ENCODE measurements at places on chromosomes 2 and 18.

- no peak for DNase-seq
These were observed 61.7 kb upstream of the MYL1 start for GRCh38 chr2:210376694-210377093.

DNA sequence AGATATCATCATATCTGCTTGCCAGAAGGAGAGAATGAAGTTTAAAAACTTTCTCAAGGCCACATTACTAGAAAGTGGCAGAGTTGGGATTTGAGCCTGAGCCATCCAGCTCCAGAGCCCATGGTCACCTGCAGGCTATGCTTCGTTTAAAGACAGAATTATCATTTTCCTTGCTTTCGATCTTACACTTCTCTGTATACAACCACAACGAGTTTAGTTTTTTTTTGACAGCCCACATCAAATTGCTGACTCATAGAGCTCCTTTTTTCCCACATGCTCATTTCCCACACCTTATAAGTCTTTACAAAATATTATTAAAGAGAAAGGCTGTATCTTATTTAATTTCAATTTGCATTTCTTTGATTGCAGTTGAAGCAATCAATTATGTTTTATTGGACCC, 6.5 kb downstream of the PLEK start:
- DNase-seq, result no peak

DNA sequence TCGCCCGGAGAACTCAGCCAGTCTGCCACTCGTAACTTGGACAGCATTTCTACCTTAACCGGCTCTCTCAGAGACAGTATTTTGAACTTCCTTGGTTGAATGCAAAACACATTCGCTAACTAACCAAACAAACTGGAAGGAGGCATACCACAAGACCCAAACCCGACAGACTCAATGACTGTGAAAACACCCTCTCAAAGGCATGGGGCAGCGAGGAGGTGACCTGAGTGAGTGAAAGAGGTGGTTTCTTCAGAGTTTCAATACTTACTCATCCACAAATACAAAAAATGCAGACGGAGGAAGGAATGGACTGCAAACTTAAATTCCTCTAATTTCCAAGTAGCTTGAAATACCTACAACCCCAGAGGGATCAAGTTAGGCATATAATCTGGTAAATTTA, 132.9 kb downstream of the GAREM1 start:
- DNase-seq, result no peak

DNA sequence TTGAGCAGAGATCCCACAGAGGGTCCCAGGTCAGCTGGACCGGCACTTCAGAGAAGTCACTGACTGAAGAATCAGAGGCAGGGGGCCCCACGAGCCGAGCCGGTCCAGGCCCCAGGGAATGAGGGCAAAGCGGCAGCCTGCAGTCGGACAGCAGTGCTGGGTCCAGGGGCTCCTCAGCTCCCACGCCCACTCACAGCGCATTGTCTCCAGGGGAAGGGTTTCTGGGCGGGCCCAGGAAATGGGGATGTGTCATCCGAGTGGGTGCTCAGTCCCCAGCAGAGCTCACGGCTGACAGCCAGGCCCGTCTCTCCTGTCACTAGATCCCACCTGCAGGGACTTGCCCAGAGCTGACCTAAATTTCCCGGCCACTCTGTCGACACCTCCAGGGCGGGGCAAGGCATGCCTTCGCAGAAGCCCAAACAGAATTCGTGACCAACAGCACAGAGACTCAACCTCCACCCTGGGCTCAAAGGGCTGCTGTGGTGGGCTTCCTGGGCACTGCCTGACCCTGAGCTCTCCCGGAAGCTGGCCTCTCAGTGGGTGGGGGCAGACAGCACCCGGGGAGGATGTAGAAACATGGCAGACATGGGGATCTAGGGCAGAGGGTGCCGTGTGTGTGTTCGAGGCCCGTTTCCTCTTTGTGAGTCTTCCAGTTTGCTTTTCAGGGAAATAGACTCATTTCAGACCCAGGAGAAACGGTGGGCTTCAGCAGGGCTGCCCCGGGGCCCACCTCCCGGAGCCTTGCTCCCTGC, 42.1 kb upstream of the TAF1B start:
- DNase-seq, result no peak

GRCh38 chr18:80115035-80115434, 6.0 kb downstream of the ADNP2 start:
- no peak for DNase-seq

- no peak for DNase-seq
These were observed 61.9 kb upstream of the HK2 start for GRCh38 chr2:74772046-74772445.

GRCh38 chr2:139357972-139358371, 577.8 kb upstream of the NXPH2 start:
- DNase-seq, result no peak

DNA sequence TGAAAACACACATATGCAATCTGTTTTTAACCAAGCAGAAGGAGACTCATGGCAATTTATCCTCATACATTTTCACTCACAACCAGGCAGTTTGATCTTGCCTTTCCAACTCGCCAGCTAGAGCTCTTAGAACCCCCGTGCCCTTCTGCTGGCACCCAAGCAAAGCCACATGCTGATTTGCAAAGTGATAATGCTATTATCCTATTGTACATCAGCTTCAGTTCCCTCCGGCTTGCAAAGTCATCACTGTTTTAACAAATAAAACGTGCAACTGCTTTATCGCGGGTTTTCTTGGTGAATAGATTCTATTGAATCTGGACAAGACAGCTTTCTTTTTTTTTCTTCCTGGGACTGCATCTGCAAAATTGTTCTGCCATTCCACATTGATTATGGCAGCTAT, 314.6 kb downstream of the LNPK start:
- no peak for DNase-seq

- no peak for DNase-seq
These were observed 10.1 kb upstream of the LRPPRC start for GRCh38 chr2:44005846-44006245.

DNA sequence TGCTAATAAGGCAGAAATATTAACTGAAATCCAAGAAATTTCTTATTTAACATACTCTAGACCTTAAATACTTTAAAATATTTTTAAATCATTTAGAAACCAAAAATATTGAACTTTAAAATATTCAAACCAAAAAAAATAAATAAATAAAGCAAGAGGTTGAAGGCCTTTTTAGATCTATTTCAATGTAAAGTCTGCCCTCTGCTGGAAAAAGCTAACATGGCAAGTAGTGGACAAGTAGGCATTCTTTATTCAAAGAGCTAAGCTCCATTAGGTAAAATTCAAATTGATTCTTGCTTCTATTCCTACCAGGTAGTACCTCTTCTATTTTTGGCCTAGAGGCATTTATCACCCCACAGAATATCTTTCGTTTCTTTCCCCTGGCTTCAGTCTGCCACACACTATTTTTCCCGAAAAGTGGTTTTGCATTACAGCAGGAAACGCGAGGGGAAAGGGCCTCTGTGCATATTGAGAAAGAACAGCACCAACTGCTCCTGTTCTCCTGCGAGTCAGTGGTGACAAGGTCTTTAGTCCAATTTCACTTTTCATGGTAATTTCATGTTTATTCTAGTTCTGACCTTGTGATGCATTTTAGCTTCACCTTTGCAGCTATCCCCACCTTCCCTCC, 20.4 kb downstream of the IFIH1 start:
- DNase-seq, result no peak

- DNase-seq, result no peak
These were observed 893.8 kb upstream of the CELF4 start for GRCh38 chr18:38459131-38459994.

DNA sequence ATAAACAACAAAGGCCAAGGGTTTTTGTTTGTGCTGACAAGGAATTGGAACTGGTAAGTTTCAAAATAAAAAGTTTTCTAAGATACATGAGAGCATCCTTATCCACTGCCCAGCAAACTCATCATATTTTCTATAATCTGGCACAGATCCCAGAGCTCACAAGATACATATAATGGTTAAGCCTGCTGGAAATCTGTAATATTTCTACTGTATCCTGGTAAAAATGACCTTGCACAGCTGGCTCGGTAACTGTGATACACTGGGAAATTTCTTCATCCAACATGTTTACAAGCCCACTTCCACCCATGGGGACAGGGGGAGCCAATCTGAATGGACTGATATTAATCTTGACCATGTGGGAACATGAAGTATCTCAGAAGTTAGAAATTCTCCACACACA, 425.4 kb upstream of the MMADHC start:
- no peak for DNase-seq

DNA sequence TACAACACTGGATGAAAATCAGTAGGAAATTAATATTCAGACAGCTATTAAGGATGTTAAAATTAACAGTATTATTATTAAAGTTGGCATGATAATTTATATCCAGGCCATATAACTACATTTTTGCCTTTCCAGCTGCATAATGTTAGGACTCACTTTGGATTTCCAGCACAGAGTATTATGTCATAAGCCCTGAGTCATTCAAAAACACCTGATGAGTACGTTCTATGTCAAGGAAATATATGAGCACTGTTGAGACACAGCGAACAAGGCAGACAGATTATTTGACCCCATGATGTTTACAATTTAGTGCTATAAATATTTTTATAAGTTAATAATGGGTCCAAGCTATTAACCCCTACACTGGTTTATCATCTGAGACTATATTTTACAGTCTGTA, 59.8 kb upstream of the RIT2 start:
- no peak for DNase-seq

DNA sequence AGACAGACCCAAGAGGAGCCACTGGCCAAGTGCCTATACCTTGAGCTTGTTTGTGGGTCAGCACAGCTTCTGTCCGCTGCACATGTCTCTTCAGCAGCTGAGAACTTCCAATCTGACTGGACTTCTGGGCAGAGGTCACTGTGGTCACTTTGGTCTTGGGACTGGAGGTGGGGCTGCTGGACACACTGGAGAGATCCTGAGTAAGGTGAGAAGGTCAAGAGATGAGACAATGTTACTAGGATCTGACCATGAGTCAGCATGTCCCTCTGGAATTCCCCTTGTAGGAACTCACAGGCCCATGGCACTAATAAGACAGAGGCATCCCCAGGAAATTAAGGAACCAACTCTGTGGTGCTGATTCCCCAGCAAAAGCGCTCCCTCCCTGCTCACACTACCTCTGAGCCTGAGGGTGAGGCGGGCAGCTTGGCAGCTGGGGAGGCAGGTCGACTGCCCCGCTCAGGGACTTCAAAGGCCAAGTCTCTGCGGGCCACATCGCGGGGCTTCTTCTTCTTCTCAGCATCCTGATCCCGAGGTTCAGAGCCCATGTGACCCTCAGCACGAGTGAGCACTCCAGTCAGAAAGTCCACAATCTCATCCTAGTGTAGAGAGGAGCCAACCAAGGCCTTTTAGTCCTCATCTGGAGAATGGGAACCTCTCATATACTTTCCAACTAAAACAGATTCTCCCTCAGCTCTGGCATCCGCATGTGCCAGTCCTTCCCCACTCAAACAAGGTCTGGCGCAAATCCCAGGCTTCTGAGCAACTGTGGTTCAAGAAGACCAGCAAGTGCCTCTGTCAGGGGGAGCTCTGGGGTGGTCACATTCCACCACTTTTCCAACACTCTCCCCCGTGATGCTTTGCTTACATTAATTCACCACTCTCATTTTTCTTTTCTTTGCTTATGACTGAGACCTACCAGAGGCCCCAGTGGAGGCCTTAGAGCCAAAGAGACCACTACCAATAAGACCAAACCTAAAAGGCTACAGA, 29.4 kb downstream of the KANSL3 start:
- DNase-seq, result no peak

GRCh38 chr18:67730886-67731285, 214.4 kb upstream of the DSEL start:
- no peak for DNase-seq

DNA sequence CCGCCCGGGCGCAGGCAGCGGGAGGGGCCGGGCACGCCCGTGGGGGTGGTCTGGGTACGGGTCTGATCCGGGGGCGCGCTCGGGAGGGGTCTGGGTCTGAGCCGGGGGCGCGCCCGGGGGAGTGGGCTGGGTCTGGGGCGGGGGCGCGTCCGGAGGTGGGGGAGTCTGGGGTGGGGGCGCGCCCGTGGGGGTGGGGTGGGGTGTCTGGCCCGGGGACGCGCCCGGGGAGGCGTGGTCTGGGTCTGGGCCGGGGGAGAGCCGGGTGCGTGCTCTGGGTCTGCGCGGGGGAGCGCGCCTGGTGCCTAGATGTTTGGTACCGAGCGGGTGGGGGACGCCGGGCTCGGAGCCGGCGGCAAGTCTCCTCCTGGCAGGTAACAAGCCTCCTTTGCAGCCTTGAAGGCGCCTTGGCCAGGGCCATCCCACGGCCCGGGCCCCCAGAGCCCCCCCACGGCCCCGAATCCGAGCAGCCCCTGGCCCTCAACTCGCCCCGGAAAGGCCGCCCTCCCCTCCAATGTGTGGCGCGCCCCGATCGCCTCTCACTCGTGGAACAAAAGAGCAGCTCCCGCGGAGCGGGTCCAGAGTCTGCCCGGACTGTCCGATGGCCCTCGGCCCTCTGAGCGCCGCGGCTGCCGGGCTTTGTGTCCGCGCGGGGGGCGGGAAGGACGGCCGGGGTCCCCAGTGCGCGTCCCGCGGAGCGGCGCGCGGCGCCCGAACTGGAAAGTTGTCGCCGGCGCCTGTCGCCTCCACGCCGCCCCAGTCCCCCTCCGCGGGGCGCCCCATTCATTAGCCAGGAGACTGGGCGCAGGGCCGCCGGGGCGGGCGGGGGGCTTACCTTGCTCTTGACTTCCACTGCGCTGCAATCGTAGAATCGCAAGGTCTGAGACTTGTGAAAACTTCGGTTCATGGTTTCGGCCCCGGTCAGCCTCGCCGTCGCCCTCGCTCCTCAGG, 595 bp downstream of the PARD6G start:
- no peak for DNase-seq

DNA sequence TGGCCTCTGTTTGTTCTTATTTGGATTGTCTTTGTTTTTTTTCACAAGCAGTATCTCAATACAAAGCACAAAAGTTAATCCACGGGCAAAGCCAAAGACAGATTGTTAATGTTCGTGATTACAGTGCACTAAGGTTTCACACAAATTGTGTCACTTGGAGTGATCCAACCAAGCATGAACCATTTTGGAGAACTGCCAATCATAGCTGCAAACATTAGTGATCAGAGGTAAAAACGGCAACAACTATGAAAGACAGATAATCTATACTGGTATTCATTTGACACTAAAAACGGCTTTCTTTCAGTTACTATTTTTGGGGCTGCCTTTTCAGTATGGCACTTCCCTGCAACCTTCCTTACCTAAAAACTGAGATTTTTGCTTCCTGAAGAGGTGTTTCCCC, 213.1 kb upstream of the GULP1 start:
- DNase-seq, result no peak

DNA sequence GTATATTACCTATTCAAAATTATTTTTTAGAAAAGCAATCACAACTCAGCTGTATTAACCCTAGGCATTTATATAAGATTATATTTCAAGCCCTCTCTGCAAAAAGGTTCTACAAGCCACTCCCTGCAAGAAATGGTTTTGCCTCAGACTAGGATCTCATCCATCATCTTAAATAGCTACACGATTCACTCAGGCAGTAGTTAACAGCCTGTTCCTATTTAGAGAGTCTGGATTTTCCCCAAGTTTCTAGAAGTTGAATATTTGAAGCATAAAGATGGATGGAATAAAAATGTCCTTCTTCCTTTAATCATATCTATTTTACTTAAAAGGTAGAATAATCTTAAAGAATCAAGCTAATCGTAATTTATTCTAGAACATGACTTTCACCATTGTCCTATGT, 167.1 kb upstream of the STK17B start:
- no peak for DNase-seq

- DNase-seq, result no peak
These were observed 54.4 kb downstream of the CYP1B1 start for GRCh38 chr2:38021589-38021988.

Measured in ascending aorta (tissue), 2 donors.